ENCODE measurements at places on chromosomes 12 and 14. TPM values are rescaled to one million over a fixed set of nuclear protein-coding genes. Genes with fewer than 3 reads are reported as not detected.

Gene LMNTD1
- 0.75 TPM for total RNA-seq

Gene KRT75
- total RNA-seq = not detected

Gene PLBD1
- total RNA-seq = 5.5 TPM

Gene GLIPR1L1
- total RNA-seq = not detected

Gene RNASE8
- total RNA-seq = not detected

Gene CDKN3
- 10.4 TPM for total RNA-seq

DNA sequence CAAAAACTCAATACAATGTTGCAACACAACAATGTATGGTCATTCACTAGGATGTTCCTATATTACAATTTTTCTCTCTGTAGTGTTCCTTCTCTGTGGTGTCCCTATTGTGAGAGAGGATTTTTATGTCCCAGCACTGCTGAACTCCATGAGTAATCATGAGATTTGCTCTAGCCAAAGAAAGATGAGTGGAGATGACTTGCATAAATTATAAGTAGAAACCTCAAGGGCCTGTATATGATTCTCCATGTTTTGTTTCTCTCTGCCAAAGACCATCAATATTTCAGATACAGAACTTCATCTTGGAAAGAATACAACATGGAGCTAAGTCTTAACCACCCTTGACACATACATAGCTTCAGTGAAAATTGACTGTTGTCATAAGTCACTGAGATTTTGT is 579.1 kb downstream of the TMTC2 start:
- no peak for DNase-seq

- DNase-seq = no peak
Measured at GRCh38 chr12:75161488-75161887, 48.2 kb downstream of the KCNC2 start.

GRCh38 chr12:91892081-91892855 is 253.4 kb downstream of the BTG1 start:
- DNase-seq = no peak

DNA sequence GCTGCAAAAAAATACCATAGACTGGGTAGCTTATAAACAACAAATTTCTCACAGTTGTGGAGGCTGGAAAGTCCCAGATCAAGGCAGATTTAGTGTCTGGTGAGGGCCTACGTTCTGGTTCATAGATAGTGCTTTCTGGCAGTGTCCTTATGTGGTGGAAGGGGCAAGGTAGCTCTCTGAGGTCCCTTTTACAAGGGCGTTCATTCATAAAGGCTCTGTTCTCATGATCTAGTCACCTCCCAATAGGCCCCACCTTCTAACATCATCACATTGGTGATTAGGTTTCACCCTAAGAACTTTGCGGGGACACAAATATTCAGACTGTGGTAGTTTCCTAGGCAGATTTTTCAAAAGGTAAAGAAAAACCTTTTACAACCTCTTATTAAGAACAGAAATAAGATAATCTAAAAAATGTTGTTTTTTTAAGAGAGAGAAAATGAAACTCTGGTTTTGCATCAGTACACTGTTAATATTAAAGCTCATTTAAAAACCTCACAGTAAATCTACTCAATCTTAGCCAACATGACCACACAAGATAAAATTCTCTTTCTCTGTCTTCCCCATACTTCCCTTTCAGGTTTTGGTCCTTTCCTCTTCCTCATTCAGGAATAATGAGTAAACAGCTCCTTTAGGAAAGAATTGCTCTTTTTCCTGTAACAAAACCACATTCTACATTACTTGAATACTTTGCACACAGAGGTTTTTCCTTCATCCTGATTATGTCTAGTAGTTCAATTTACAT is 117.5 kb downstream of the UNC79 start:
- no peak for DNase-seq

GRCh38 chr14:58677996-58678395 is 40.2 kb downstream of the DACT1 start:
- no peak for DNase-seq

Gene CCDC175
- total RNA-seq = not detected

DNA sequence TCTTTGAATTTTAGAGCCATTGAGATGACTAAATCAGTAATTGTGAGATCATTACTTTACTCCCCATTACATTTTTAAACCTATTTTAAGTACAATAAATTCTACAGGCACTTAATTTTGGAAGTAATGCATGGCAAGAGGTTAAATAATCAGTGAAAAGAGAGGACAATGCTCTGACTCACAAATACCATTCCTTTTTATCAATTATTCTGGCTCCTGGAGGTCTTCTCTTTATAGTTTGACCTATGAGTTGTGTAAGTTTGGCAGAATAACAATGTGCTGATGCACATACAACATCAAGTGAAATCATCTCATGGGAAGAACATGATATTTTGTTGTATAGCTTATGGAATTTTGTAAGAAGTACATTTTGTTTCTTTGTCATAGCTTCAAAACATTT is 166.7 kb downstream of the TMTC3 start:
- DNase-seq = no peak

GRCh38 chr12:9944391-9944790 is 12.2 kb upstream of the CLEC2A start:
- DNase-seq = no peak

Gene MLF2
- total RNA-seq = 163 TPM

DNA sequence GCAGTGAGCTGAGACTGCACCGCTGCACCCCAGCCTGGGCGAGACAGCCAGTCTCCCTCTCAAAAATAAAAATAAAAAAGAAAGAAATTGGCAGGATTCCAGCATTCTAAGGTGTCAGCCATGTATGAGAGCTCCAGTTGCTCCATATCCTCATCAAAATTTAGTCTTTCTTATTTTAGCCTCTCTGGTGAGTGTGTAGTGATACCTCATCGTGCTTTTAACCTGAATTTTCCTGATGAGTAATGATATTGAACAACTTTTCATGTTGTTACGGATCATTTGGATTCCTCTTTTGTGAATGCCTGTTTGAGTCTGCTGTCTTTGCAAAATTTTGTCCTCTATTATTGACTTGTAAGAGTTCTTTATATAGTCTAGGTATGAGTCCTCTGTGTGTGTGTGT is 28.5 kb downstream of the CCDC60 start:
- no peak for DNase-seq

DNA sequence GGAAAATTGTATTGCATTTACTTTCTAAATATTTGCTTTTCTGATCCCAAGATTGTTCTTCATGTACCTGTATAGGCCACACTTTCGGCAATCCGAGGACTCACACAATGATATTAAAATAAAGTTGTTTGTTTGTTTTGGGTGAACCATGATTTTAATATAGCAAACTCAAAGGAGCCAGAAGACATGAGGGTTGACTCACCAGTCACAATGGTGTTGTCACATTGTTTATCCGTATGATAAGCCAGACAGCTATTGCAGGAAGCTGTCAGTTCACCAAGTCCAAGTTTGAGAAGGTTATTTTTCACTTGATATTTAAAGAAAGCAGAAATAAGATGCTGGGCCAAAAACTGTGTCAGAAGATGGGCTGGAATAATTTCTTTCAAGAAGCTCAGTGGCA is 67.1 kb upstream of the CPM start:
- DNase-seq = no peak

DNA sequence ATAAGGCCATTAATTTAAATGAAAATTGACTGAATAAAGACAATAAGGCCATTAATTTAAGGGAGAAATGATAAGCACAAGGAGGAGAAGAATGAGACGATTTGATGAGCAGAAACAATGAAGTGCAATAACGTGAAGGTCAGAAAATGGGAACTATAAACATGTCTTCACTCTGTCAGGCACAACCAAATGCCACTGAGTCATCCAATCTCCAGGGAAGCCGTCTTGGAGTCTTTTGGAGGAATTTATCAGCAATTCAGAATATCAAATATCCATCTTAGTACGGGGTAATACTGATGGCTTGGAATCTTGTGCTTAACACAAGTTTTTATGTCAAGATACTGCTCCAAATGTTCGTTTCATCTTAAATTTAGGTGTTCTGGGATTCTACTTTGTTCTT is 159.9 kb downstream of the CAPZA3 start:
- no peak for DNase-seq

GRCh38 chr12:4160314-4161040 is 113.1 kb upstream of the CCND2 start:
- no peak for DNase-seq

- no peak for DNase-seq
Measured at GRCh38 chr14:99118046-99118721, 153.8 kb downstream of the BCL11B start.

Gene RIN3
- total RNA-seq = 18.8 TPM

Data from chondrocyte (in vitro differentiated cells).